ENCODE measurements at places on chromosomes 7 and 10.

GRCh38 chr7:50142425-50143017 is 49.5 kb upstream of the ZPBP start:
- no peak for DNase-seq

GRCh38 chr7:41134300-41135255 is 568.3 kb downstream of the INHBA start:
- peak; percentile 37 for DNase-seq

DNA sequence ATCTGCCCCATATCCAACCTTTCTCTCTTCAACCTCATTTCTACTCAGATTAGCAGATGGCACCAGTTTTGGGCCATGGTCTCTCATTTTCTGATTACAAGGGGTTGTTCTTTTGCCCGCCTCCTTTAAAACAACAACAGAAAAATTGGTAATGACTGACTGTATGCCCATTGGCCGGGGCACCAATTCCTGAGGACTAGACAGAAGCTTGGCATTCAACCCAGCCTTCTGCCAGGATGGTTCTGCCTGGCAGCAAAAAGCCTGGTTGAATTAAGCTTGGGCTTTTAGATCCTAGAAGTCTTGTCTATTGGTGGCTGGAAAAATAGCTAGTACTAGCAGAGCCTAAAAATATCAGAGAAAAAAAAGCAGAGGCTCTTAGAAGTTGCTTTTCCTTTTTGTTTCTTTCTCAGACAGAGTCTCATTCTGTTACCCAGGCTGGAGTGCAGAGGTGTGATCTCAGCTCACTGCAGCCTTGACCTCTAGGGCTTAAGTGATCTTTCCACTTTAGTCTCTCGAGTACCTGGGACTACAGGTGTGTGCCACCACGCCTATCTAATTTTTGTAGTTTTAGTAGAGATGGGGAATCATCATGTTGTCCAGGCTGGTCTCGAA is 402.6 kb downstream of the AUTS2 start:
- DNase-seq: no peak

DNA sequence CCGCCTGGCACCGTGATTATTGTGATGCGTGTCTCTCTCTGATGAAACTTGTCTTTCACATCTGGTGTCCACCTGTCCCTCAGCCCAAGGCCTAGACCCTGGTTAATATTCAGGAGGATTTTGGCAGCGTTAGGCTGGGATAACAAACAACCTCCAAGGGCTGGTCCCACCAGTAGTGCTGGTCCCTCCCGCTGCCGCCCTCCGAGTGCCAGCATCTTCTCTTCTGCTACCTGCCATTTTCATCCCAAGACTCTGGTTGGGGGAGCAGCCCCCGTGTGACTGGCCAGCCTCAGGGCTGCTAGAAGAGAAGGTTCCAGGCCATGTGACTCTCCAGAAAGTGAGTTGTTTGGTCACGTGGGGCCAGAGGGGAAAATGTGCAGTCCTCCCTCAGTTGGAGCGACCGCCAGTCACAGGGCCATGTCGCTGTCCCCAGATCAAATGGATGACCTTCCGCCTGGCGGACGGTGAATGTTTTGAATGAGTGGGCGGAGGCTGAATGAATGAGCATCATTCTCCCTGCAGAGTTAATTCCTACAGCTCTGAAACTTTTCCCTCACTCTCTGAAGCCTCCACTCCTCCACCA is 479.9 kb upstream of the FOXK1 start:
- no peak for DNase-seq

GRCh38 chr10:3734111-3734510 is 50.9 kb downstream of the KLF6 start:
- DNase-seq: no peak

GRCh38 chr7:99379043-99379577 is 4.6 kb downstream of the ARPC1B start:
- DNase-seq: no peak

GRCh38 chr10:82037076-82037475 is 162.1 kb downstream of the NRG3 start:
- DNase-seq: no peak

- DNase-seq: no peak
These were observed 51.1 kb downstream of the ADCYAP1R1 start for GRCh38 chr7:31102973-31103850.

DNA sequence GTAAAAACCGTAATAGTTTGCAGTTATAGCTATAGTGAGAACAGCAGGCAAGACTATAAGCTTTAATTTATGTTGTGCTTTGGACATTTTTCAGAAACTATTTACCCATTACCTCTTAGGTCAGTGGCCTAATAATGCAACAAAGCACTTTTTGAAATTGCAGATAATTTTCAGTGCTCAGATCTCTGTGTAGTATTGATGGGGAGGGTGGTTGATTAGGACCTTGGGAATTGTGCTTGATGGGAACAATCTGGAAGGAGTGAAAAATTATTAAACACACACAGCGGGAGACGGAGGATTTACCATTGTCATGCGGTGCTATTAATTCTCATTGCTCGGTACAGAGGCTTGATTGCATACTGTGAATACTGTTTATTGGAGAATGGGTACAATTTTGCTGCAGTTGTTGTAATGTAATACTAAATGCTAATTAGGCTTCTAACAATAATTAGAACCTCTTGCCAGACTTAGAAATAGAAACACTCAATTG is 304.8 kb downstream of the LRMDA start:
- DNase-seq: no peak

GRCh38 chr10:62018131-62018911 is 116.8 kb downstream of the ARID5B start:
- no peak for DNase-seq

GRCh38 chr7:28269700-28270361 is 89.2 kb upstream of the JAZF1 start:
- DNase-seq: no peak

GRCh38 chr10:33570495-33570894 is 236.0 kb upstream of the NRP1 start:
- DNase-seq: no peak

- no peak for DNase-seq
These were observed 49.4 kb downstream of the VCL start for GRCh38 chr10:74047304-74047703.

- no peak for DNase-seq
These were observed 95.2 kb downstream of the WDR37 start for GRCh38 chr10:1151076-1152033.

GRCh38 chr7:26151096-26151495 is 902 bp upstream of the NFE2L3 start:
- DNase-seq: no peak

DNA sequence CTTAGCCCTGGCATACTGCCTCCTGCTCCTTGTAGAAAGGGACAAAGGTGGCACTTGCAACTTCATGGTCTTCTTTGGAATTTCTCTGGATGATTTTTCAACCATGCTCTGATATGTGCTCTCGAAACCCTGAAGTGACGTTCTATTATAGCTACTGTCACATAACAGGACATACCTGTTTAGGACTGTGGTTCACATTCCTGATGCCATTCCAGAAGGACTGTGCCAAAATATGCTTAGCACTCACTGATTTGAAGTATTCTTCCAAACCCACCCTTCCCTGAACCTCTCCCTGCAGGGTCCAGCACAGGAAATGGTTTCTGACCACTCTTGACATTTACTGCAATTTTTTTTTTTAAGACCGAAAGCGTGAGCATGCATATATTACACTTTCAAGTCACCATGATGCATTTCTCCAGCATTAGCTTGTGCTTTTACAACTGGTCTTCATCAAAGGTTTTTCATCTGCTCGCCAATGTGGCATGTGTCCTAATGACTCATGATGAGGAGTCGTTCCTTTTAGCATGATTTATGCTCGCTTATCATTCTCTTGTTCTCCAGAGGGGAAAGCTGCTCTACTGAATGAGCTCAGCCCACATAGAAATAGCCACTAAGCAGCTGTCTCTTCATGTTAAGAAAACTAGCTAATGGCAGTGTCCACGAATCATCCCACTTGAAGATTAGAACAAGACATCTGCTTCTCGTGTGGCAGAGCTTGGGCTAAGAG is 135.2 kb downstream of the ADAM12 start:
- no peak for DNase-seq

- DNase-seq: no peak
These were observed 14.3 kb downstream of the CYP3A5 start for GRCh38 chr7:99665312-99666012.

GRCh38 chr7:101319401-101319800 is 2.2 kb downstream of the IFT22 start:
- no peak for DNase-seq

DNA sequence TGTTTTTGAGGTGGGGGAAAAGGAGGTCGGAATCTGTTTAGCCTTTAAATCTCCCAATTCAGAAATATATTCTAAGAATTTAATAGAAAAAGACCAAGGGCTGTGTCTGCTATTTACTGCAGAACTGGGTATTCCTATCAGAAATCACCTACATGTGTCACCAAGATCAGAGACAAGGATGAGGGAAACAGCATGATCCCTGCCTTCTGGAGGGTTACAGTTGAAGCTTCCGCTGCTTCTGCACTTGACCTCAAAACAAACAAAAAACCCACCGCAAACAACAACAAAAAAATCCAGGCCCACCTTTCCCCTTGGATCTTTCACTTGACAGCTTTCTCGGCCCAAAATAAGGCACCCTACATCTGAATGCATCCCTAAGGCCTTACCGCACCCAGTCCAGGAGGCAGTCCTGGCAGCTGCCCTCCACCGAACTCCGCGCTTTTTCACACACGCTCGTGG is 750 bp upstream of the CDK14 start:
- no peak for DNase-seq

- no peak for DNase-seq
These were observed 141.7 kb downstream of the KAT6B start for GRCh38 chr10:74967911-74968666.

DNA sequence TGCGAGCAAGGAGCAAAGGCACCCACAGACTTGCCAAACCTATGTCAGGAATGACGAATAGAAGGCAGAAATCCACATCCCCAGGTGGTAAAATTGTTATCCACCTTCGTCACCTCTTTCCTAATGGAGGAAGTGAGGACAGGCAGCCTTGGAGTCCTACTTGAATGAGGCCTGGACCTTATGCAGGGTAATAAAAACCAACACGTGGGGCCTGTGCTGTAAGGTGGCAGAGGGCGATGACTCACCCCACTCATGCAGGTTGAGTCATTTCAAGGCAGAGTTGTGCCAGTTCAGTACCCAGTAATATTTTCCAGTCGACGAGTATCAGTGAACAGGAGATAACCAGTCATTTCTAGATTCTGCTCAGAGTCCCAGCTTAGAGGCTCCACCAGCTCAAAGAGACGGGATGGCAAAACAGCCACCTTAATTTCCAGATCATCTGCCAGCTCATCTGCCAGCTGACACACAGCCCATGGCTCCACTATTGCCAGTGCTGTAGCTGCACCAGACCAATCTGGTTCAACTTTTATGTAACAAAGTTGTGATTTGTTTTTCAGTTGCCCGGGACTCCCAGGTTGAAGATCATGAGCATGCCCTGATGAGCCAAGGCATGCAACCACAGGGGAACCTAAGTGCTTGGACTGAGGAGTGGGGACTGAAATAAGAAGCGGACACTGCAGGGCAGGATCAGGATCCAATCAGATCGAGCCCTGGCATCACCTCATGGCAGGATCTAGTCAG is 176.2 kb upstream of the ITGB1 start:
- no peak for DNase-seq

- DNase-seq: no peak
These were observed 208.9 kb downstream of the ARL4A start for GRCh38 chr7:12896316-12896715.

DNA sequence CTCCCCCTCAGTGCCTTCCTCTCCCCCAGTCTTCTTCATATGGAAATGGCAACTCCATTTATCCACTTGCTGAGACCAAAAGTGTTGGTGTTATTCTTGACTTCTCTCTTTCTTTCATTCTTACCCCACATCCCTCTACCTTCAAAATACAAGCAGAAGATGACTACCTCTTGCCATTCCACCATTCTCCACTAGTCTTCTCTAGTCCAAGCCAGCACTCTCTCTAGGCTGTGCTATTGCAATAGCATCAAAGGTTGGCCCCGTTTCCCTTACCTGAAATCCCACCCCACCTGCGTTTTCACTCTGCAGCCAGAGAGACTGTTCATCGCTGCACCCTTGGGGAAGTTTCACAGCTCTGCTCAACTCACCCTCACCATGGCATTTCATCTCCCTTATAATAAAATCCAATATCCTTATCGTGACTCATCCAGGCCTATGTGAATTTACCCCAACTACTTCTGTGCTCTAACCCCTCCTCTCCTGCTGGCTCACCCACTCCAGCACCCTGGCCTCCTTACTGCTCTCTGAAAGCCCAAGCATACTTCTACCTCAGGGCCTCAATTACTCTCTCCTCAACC is 109.1 kb downstream of the LSM5 start:
- DNase-seq: no peak

- DNase-seq: no peak
These were observed 322.8 kb upstream of the ANKRD30A start for GRCh38 chr10:36802490-36803153.

- no peak for DNase-seq
These were observed 52.0 kb downstream of the BAIAP2L1 start for GRCh38 chr7:98348726-98349474.

DNA sequence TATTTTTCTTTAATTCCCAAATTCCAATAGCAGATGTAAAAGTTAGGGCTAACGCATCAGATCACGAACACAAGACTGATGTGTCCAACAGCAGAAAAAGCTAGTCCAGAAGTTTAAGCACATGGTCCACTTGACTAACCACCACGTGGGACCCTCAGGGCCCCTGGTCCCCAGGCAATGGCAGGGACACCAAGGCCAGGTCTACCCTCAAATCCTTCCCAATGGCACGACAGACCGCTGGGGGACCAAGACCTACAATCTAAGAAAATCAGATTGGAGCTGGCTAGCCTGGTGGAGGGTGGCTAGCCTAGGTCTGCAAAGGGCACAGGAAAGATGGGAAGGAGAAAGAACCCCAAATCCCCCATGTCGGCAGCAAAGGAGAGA is 1.5 kb downstream of the GIGYF1 start:
- DNase-seq: no peak

DNA sequence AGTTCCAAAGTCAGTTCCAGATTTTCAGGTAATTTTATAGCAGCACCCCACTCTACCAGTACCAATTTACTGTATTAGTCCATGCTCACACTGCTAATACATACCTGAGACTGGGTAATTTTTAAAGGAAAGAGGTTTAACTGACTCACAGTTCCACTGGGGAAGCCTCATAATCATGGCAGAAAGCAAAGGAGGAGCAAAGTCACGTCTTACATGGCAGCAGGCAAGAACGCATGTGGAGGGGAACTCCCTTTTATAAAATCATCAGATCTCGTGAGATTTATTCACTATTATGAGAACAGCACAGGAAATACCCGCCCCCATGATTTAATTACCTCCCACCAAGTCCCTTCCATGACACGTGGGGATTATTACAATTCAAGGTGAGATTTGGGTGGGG is 142.4 kb downstream of the AHR start:
- no peak for DNase-seq

- no peak for DNase-seq
These were observed 53.0 kb upstream of the NFKB2 start for GRCh38 chr10:102342458-102342857.

Measured in GM12891 (cell line).